Activated B cell treated with CpG ODN at 0.5 μM for 24 hours (primary cell): ENCODE measurements at places on chromosomes 16 and 17. TPM values are rescaled to one million over a fixed set of nuclear protein-coding genes. Genes with fewer than 3 reads are reported as not detected.

DNA sequence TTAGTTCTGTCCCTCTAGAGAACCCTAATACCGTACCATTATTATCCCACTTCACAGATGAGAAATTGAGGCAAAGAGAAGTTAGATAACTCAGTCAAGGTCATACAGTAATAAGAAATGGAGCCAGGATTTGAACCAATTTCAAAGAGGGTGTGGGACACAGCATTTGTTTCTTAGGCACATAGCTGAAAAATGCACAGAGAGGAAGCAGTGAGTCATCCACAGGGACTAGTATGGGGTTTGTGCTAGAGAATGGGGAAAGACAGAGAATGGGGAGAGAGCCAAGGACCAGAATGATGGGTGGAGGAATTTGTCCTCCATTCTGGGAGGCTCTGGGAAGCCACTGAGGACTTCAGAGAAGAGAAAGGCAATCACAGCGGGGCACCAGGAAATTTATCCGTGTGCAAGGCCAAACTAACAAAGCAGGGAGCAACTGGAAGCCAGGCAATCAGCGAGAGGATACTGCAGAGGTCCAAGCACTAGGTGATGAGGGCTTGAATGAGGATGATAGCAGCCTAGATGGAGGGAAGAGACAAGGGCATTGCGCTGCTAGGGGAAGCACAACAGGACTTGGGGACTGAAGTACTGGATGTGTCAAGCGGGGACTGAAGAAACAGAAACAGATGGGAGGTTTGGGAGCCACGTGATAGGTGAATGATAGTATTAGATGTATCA is 78.1 kb upstream of the ZFHX3 start:
- no peak for DNase-seq

DNA sequence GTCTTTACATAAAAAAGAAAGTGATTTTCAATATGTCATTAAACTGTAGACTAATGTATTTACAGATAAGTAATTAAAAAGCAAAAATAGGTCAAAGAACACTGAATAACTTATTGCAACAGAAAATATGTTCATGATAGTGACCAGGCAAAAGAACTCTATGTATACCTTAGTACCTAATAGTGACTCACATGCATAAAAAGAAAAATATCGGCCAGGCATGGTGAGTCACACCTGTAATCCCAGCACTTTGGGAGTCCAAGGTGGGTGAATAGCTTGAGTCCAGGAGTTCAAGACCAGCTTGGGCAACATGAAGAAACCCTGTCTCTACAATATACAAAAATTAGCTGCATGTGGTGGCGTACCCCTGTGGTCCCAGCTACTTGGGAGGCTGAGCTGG is 33.0 kb upstream of the TOM1L1 start:
- DNase-seq = no peak

GRCh38 chr17:41464682-41465081 is 2.5 kb downstream of the KRT32 start:
- no peak for DNase-seq

GRCh38 chr16:56688762-56689161 is 6.5 kb downstream of the MT1X start:
- no peak for DNase-seq

- DNase-seq = no peak
These were observed 328 bp upstream of the DRC7 start for GRCh38 chr16:57694231-57694724.

GRCh38 chr17:63933598-63933997 is 1.5 kb upstream of the CD79B start:
- no peak for DNase-seq

- no peak for DNase-seq
These were observed 160.6 kb downstream of the IRX3 start for GRCh38 chr16:54125751-54126655.

GRCh38 chr16:12433691-12434390 is 369.8 kb downstream of the CPPED1 start:
- DNase-seq = no peak

DNA sequence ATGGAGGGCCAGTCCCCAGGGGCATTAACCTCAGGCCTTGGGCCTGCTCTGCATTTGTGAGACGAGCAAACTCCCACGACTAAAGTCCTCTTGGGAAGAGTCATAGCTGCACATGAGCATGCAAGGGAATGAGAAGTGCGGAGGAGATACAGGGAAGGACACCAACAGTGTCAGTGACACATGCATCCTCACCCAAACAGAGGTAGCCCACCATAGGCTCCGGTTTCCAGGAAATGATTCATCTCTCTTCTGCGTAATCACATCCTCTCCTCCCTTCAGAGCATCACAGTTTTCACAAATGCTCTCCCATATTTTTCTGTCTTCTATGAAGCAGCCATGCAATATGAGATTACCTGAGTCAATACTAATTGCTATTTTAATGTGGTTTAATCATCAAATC is 725.7 kb upstream of the GOT2 start:
- DNase-seq = no peak

- DNase-seq = no peak
These were observed 2046.8 kb downstream of the TP53TG3F start for GRCh38 chr16:35506018-35506897.

- no peak for DNase-seq
These were observed 8.5 kb upstream of the SOCS3 start for GRCh38 chr17:78368348-78368747.

GRCh38 chr16:26697807-26698206 is 368.9 kb upstream of the C16orf82 start:
- DNase-seq = no peak

MYOCD gene
- total RNA-seq = 8.0 and 8.7 TPM in 2 replicates

CFAP97D1 gene
- total RNA-seq = not detected in 2 replicates

KRT40 gene
- not detected in 2 replicates for total RNA-seq

PDILT gene
- not detected in 2 replicates for total RNA-seq

IRF8 gene
- total RNA-seq = 234 and 248 TPM in 2 replicates
